NCI-H1436 treated with DMSO at 0.1 percent for 48 hours (cell line): ENCODE measurements at places on chromosomes 2 and 18.
A peak's percentile ranks its signal among the peaks of the same experiment; 100 is the strongest.

- DNase-seq, result no peak
Measured at GRCh38 chr18:79766308-79766707, 31.4 kb upstream of the KCNG2 start.

- no peak for DNase-seq
Measured at GRCh38 chr2:73998933-73999332, 14.2 kb downstream of the TET3 start.

DNA sequence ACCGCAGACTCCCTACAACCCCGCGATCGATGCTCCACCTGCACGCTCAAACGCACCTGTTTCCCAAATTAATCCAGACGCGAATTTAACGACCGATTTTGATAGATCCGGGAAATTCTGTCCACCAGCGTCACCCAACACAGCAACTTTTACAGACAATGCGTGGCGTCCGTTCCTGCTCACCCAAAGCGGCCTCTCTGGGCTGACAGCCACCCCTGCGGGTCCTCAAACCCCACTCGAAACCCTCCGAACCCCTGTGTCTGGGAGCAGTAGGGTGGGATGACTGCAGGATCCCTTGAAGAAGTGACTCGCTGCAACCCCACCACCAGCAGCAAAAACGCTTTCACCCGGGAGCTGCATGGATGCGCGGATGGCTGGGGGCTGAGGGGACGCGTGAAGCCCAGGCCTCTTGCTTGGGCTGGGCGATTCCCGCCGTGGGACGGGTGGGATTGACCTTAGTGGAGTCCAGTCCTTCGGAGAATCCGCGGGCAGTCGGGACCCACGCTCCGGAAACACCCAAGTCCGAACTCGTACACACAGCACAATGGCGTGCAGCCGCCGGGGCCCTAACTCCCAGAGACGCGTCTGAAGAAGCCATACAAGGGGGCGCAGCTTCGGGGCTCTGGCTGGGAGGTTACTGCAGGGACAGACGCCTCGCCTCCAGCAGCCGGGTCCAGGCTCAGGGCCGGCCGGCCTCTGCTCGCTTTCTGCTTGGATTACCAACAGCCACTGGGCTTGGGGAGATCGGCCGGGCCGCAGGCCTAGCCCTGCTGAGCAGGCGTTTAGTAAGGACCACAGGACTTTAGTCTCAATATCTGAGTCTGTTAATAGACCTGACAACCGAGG lies 31.1 kb upstream of the ATP6V1B1 start:
- no peak for DNase-seq

GRCh38 chr2:223740679-223741078 lies 96.7 kb downstream of the AP1S3 start:
- DNase-seq, result no peak

DNA sequence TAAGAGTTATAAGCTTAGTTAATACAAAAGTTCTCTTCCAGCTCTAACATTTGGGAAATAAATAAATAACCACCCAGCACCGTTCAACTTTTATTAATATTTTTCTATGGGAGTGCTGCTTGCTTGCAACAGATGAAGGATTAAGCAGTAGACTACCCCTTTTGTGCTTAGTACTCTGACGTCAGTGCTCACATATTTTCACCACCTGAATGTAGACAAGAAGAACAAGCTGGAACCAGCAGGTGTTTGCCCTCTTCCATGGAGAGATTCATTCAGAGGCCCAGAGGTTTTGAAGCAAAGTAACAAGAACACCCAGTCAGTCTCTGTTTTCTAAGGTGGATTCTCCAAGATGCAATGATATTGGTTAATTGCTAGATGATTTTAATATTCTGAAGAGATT lies 307.1 kb upstream of the PIK3C3 start:
- no peak for DNase-seq

DNA sequence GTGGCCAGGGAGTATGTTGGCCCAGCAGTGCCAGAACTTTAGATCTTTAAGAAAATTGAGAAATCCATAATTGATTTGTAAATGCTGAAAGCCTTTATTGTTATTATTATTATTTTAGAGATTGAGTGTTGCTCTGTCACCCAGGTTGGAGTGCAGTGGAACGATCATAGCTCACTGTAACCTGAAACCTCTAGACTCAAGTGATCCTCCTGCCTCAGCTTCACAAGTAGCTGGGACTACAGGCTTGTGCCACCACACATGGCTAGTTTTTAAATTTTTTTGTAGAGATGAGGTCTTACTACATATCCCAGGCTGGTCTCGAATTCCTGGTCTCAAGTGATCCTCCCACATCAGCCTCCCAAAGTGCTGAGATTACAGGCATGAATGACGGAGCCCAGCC lies 143.2 kb upstream of the CCDC68 start:
- DNase-seq, result no peak

DNA sequence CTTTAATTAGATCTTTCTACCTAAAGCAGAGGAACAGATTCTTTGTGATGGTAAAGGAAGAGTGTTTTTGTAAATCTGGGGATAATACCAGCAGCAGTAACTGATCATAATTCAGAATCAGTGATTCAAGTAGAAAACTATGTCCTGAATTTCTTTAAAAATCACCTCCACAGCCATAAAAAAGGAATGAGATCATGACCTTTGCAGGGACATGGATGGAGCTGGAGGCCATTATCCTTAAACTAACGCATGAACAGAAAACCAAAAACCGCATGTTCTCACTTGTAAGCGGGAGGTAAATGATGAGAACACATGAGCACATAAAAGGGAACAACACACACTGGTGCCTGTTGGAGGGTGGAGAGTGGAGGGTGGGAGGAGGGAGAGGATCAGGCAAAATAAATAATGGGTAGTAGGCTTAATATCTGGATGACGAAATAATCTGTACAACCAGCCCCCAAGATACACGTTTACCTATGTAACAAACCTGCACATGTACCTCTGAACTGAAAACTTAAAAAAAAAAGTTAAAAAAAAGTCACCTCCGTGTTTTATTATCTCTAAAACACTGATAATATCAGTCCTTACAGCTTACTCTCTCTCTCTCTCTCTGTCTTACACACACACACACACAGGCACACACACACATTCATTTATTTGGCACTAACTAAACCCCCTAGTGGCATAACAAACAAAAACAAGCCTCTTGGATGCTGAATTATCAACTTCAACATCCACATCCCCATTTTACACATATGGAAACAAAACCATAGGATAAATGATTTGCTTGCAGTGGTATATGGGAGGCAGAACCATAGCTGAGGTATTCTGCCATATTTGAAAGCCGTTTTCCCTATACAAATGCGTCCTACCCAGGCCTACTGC lies 1.4 kb downstream of the TM4SF20 start:
- DNase-seq, result no peak

DNA sequence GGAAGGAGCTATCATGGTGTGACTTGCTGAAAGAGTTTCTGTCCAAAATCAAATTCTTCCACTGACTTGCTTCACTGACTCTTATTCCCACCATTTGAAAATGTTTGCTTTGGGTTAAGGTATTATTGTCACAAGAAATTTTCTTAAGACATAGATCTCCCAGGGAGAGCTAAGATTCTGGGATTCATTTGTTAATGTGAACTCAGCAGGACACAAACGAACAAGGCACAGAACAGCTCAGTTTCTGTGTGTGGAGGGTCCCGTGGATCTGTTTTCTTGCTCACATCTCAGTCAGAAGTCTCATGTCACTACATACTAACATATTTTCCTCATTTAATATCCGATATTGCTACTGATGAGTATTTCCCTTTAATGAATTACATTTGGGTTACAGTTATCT lies 8.2 kb upstream of the HNRNPA3 start:
- DNase-seq, result no peak

GRCh38 chr2:195659114-195659513 lies 2.1 kb downstream of the SLC39A10 start:
- DNase-seq, result peak; percentile 20

DNA sequence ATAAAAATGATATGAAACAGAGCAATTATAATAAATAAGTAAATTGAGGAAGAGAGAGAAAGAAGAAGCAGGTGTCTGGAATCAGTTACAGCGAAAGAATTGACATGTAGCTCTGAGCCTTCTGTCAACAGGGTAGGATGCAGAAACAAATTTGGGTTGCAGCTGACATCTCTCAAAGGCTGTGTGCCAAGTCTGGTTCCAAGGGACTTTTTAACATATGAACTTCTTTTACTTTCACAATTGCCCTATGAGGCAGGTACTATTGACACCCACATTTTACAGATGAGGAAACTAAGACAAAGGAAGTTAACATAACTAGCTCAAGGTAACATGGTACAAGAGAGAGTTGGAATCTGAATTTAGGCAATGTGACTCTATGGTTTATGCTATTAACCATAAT lies 260.0 kb downstream of the ASXL3 start:
- DNase-seq, result no peak

GRCh38 chr2:79717364-79718007 lies 204.6 kb downstream of the CTNNA2 start:
- DNase-seq, result no peak

DNA sequence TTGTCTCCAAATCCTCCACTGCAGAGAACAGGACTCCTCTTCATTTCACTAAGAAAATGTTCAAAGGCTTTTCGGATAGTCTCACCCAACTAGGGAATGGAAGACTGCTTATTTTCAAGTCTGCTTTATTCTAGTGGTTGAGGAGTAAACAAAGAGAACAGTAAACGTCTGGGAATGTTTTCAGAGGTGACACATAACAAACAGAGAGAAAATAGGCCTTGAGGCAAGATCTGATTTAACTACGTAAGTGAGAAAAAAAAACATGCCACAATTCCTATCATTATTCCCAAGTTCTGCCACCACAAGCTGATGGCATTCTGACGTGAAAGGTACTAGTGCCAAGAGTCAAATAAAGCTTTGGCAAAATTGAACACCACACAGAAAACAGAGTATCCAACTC lies 16.7 kb upstream of the WIPF1 start:
- DNase-seq, result no peak

- DNase-seq, result no peak
Measured at GRCh38 chr2:131031875-131032274, 61.4 kb downstream of the FAM168B start.

DNA sequence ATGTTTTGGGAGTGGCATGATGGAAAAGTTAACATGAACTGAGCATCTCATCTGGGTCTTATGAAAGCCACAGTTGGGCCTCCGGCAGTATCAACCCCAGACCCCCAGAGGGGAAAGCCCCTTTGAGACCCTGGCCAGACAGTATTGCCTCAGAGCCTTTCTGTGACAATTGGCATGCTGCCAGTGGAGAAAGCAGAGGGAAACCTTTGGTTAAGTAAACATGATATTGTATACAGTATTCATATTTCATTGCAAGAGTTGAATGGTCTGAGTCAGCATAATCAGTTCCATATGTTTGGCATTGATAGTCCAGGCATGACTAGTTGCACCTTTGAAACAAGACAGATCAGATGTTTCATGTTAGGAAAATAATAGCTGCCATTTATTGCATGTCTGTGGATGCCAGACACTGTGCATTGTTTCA lies 20.0 kb downstream of the MERTK start:
- no peak for DNase-seq

DNA sequence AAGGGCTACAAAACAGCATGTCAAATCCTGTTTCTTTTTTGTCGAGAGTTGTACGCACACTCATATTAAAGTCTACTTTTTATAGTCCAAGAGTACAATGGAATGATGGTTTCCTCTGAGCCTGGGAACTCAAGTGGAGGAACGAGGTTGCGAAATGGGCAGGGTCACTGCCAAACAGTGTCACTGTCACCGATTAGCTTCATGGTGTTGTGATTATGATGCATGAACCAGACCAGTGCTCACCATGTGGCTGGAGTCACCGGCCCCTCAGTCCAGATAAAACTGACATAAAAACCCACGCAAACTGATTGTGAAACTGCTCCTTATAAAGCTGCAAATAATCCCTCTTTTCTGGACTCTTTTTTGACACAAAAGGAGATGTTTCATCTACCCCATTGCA lies 122.0 kb downstream of the COPS8 start:
- DNase-seq, result no peak

GRCh38 chr2:9981655-9982054 lies 30.2 kb downstream of the GRHL1 start:
- DNase-seq, result no peak

DNA sequence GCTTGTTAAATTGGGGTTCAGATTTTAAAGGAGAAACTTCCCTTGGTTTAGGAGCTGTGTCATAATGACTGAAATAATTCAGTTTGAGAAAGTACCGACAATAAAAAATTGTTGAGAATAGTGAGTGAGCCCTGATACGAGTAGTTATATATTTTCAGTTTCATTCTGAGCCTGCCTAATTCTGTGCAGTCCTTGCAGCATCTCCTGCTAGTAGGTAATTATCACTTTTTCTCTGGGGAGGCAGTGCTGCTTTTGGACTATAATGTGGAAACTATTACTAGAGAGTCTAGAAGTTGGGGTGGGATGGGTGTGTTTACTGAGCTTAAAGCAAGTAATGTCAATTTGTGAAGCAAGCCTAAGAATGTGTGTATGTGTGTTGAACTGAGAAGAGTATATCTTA lies 21.7 kb downstream of the ZNF638 start:
- DNase-seq, result no peak

- no peak for DNase-seq
Measured at GRCh38 chr2:29526587-29527586, 394.5 kb downstream of the ALK start.

- DNase-seq, result no peak
Measured at GRCh38 chr18:67783196-67783946, 266.9 kb upstream of the DSEL start.

GRCh38 chr2:68465081-68465916 lies 1.8 kb downstream of the FBXO48 start:
- DNase-seq, result no peak

DNA sequence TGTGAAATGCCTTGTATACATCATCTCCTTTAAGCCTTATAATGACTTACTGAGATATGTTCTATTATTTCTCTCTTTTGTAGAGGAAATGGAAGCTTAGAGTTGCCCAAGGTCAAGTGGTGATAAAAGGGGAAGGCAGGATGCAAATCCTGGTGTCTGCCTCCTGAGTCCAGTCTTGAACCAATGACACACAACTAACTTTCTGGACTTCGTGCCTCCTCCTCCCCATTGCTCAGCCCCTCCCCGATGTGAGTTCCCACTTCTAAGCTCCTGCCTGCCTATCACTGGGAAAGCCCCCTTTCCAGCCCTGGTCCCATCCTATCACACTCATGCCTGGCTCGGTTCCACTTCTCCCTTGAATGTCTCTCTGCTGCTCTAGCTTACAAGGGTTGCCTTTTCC lies 6.9 kb upstream of the CTIF start:
- no peak for DNase-seq

DNA sequence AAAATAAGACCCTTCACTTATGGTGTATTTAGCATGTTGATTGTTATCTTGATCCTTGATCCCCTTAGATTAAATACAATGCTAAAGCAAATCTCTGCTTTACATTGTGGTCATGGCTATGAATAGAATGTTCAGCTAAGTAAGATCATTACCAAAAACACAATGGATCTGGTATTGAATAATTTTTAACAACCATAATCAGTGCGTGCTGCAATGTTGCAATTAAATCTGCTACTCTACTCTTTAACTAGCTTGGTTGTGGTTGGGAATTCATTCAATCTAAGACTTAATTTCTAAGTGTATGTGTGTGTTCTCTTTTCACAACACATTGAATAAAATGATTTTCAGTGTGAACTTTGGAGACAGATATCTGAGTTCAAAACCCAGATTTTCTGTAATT lies 442.5 kb upstream of the ZNF804A start:
- no peak for DNase-seq

GRCh38 chr2:2939078-2939795 lies 438.4 kb downstream of the EIPR1 start:
- no peak for DNase-seq
